ENCODE measurements at places on chromosomes 5 and 9. TPM values are rescaled to one million over a fixed set of nuclear protein-coding genes. Genes with fewer than 3 reads are reported as not detected.
A peak's percentile ranks its signal among the peaks of the same experiment; 100 is the strongest.

DNA sequence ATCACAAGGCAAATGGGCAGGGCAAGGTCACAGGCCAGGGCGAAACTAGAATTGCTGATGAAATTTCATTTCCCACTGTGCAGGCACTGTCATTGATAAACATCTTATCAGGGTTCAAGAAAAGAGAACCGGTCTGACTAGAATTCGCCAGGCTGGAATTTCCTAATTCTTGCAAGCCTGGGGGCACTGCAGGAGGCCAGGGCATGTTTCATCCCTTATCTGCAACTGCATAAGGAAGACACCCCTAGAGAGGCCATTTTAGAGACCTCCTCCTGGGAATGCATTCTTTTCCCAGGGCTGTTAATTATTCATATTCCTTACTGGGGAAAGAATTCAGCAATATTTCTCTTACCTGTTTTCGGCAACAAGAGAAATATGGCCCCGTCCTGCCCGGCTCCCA lies 266.2 kb upstream of the CYLC2 start:
- no peaks in the 10 kb centered on the region for H3K4me1 ChIP-seq
- H3K4me3 ChIP-seq, result no peak overlapping the region
- no peak for ATAC-seq
- H3K27me3 ChIP-seq, result no peaks in the 10 kb centered on the region
- H3K27ac ChIP-seq, result no peak overlapping the region

- H3K27ac ChIP-seq, result no peak overlapping the region
- H3K4me3 ChIP-seq, result no peak overlapping the region
- ATAC-seq, result no peak
- no peaks in the 10 kb centered on the region for H3K36me3 ChIP-seq
- H3K27me3 ChIP-seq, result no peaks in the 10 kb centered on the region
- no peaks in the 10 kb centered on the region for H3K4me1 ChIP-seq
Observed at GRCh38 chr9:106450549-106450948, 412.4 kb upstream of the ZNF462 start.

DNA sequence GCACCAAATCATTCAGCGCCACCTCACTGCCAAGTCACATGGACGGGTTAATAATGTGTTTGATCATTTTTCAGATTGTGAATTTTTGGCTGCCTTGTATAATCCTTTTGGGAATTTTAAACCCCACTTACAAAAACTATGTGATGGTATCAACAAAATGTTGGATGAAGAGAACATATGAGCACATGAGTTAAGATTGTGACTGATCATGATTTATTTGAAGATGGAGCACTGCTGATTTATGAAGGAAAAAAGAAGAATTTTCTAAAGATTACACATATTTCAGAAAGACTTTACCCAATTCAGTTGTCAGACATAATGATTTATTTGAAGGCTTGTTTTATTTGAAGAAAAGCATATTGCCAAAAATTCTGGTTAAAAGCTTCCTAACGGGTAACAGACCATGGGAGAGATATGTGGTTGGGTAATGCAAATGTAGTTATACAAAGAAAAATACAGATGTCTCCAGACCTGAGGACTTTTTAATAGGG lies 37.4 kb downstream of the TNFAIP8 start:
- no peak overlapping the region for H3K27ac ChIP-seq
- H3K36me3 ChIP-seq, result no peaks in the 10 kb centered on the region
- H3K27me3 ChIP-seq, result no peaks in the 10 kb centered on the region
- no peak overlapping the region for H3K4me3 ChIP-seq

DNA sequence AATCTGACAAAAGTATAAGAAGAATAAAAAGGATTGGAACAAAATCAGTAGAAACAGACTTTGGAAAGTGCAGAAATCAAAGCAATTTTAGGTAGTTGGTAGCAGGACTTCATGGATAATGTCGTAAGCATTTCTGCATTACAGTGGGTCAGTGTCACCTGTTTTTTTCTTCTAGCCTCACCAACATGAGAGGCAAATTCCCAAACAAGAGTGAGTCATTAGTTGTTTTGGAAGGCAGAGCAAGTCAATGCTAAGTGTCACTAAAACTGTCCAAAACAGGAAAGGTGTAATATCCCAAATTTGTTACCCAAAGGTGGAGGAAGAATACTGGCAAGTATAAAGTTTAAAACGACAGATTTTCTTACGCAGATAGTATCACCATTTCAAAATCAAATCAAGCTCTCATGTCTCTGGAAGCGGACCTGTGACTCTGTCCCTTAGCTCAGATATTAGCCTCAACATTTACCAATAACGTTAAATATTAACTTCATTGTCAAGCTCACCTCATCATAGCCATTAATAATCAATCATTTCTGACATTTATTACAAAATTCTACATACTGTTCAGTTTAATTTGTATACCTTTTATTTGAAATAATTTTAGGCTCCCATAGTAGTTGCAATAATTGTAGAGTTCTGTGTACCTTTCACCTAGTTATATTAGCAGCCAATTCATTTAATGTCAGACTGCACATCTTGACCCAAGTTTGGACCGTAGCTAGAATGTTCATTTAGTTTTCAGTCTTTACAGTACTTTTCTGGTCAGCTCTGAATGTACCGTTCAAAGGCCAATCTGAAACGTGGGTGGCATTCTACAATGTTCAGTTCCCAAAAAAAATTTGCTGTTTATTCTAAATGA lies 901.2 kb upstream of the COX7C start:
- H3K36me3 ChIP-seq, result no peaks in the 10 kb centered on the region

GRCh38 chr5:84673785-84674184 lies 289.1 kb upstream of the EDIL3 start:
- H3K27me3 ChIP-seq, result no peaks in the 10 kb centered on the region
- H3K36me3 ChIP-seq, result no peaks in the 10 kb centered on the region
- no peaks in the 10 kb centered on the region for H3K4me1 ChIP-seq
- ATAC-seq, result no peak

DNA sequence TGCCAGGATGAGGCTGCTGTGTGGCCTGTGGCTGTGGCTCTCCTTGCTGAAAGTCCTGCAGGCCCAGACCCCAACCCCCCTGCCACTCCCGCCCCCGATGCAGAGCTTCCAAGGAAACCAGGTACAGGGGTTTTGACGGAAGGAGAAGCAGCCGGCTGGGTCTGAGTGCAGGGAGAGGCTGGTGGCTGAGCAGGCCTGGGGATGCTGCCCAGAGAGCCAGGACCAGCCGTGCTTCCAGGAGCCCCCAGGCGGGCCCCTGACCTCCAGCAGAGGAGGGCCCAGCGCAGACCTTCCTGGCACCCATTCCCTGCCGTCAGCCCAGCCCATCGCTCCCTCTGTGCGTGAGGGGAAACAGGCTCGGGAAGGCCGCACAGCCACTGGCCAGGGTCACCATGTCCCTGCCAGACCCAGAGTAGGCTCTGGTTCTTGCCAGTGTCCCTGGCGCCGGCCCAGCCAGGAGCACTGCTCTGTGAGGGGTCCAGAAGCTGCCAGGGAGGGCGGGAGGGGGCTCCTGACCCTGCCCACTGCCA lies 313 bp downstream of the LCN12 start:
- H3K36me3 ChIP-seq, result no peaks in the 10 kb centered on the region
- no peak for ATAC-seq
- no peaks in the 10 kb centered on the region for H3K4me1 ChIP-seq
- H3K27me3 ChIP-seq, result no peaks in the 10 kb centered on the region
- no peak overlapping the region for H3K27ac ChIP-seq

KLHL9 gene
- 24.5 TPM for total RNA-seq

SLC4A9 gene
- total RNA-seq, result not detected

BHMT gene
- total RNA-seq, result 1.9 TPM

HTR4 gene
- total RNA-seq, result not detected

ABLIM3 gene
- 20.4 TPM for total RNA-seq

DNA sequence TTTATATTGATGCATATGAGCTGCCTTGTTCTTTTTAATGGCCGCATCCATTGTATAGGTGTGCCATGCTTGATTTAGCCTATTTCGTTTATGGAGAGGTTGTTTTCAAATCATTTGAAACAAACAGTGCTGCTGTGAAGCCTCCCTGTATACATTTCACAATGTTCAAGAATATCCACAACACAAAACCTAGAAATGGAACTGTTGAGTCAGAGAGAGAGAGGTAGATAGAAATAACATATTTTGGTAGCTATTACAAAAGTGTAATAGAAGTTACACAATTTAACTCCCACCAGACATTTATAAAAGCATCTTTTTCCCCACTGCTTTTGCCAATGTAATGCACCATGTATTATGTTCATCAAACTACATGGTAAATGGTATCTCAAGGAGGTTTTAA lies 82.0 kb downstream of the FRMD3 start:
- H3K4me1 ChIP-seq, result no peaks in the 10 kb centered on the region
- H3K4me3 ChIP-seq, result no peak overlapping the region
- ATAC-seq, result no peak
- no peaks in the 10 kb centered on the region for H3K36me3 ChIP-seq
- H3K27me3 ChIP-seq, result no peaks in the 10 kb centered on the region
- no peak overlapping the region for H3K27ac ChIP-seq

- H3K27me3 ChIP-seq, result no peaks in the 10 kb centered on the region
- H3K4me3 ChIP-seq, result peak overlapping the region; percentile 57
- H3K27ac ChIP-seq, result peak overlapping the region; percentile 80
- peaks cover 60% of the 10 kb centered on the region for H3K36me3 ChIP-seq
Observed at GRCh38 chr5:140565024-140565779, 574 bp downstream of the SLC35A4 start.

DNA sequence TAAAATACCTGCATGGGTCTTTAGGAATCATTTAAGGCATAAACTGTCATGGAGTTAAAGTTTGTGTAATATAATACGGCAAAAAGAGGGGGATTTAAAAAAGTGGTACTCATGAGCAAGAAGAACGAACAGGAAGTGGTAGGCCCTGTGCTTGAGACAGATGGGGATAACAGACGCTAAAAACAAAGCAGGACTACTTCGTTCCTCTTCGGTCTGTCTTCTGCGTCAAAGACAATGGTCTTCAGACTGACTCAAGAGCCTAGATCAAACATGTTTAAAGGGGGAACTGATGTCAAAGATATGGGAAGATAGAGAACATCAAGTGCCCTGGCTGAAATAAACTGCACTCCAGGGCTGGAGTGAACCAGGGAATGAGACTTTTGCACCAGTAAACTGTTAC lies 59.8 kb upstream of the RFX3 start:
- no peaks in the 10 kb centered on the region for H3K36me3 ChIP-seq
- ATAC-seq, result no peak
- no peaks in the 10 kb centered on the region for H3K27me3 ChIP-seq

ZNF608 gene
- total RNA-seq, result 24.4 TPM

NR2F1-AS1 gene
- 21.8 TPM for total RNA-seq

GRCh38 chr9:69120380-69121154 lies 53.5 kb upstream of the TJP2 start:
- peak overlapping the region; percentile 22 for H3K27ac ChIP-seq
- no peaks in the 10 kb centered on the region for H3K27me3 ChIP-seq
- peak overlapping the region; percentile 91 for H3K4me3 ChIP-seq
- H3K4me1 ChIP-seq, result no peaks in the 10 kb centered on the region

GRCh38 chr5:169956756-169957155 lies 23.5 kb downstream of the INSYN2B start:
- ATAC-seq, result no peak
- H3K27me3 ChIP-seq, result peaks cover 29% of the 10 kb centered on the region
- no peaks in the 10 kb centered on the region for H3K36me3 ChIP-seq
- no peaks in the 10 kb centered on the region for H3K4me1 ChIP-seq
- no peak overlapping the region for H3K27ac ChIP-seq
- H3K4me3 ChIP-seq, result no peak overlapping the region

GRCh38 chr5:154211641-154212390 lies 21.3 kb downstream of the GALNT10 start:
- no peaks in the 10 kb centered on the region for H3K27me3 ChIP-seq
- no peak for ATAC-seq

GRCh38 chr5:31860726-31861433 lies 221.9 kb downstream of the PDZD2 start:
- no peaks in the 10 kb centered on the region for H3K36me3 ChIP-seq
- no peak overlapping the region for H3K4me3 ChIP-seq
- H3K4me1 ChIP-seq, result peaks cover 6% of the 10 kb centered on the region

NEURL1B gene
- 34.9 TPM for total RNA-seq

EIF4E1B gene
- not detected for total RNA-seq

DNA sequence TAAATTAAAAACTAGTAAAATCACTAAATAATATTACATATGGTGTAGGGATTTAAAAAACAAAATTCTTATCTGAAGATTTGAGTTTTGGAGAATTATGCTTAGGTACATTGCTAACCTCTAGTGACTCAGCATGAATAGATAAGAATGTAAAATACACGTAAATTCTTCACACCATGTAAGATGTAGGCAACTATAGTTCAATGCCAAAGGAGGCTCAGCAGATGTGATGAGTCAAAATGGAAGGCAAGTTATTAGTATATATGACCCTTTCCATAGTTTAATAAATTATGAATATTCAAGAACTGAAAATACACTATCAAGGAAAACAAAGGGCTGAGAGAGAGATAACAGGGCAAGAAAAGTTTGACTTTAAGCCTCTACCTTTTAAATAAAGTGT lies 79.0 kb downstream of the MRPS30 start:
- H3K4me1 ChIP-seq, result no peaks in the 10 kb centered on the region
- no peaks in the 10 kb centered on the region for H3K36me3 ChIP-seq
- no peak overlapping the region for H3K4me3 ChIP-seq
- ATAC-seq, result no peak

SERF1A gene
- total RNA-seq, result 7.6 TPM

DNA sequence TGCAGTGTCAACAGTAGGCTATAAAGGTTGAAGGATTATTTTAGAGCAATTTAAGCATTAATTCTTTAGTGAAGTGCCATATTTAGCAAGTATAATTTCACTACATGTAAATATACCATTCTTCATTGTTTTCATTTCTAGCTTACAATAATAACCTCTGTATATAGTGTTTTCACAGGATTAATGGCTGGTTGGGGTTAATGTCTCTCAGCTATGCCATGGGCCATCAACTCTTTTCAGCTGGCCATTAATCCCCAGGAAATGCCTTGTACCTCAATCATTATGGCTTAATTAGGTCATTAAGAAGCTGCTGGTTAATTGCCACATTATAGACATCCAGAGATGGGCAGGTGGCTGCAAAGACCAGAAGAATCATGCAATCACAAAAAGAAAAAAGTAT lies 715.1 kb downstream of the MAT2B start:
- no peak overlapping the region for H3K27ac ChIP-seq
- H3K4me3 ChIP-seq, result no peak overlapping the region
- no peaks in the 10 kb centered on the region for H3K27me3 ChIP-seq
- no peaks in the 10 kb centered on the region for H3K36me3 ChIP-seq

SPATA31A3 gene
- not detected for total RNA-seq

- H3K27ac ChIP-seq, result no peak overlapping the region
- no peaks in the 10 kb centered on the region for H3K4me1 ChIP-seq
- ATAC-seq, result no peak
Observed at GRCh38 chr5:79809743-79810142, 120.1 kb downstream of the CMYA5 start.

PPP3R2 gene
- total RNA-seq, result not detected

EGR1 gene
- 13.4 TPM for total RNA-seq

- no peaks in the 10 kb centered on the region for H3K27me3 ChIP-seq
- no peak for ATAC-seq
- no peaks in the 10 kb centered on the region for H3K4me1 ChIP-seq
Observed at GRCh38 chr9:135919318-135919890, 12.1 kb upstream of the CAMSAP1 start.

TMEFF1 gene
- total RNA-seq, result 0.10 TPM

- H3K27me3 ChIP-seq, result no peaks in the 10 kb centered on the region
- ATAC-seq, result no peak
- H3K27ac ChIP-seq, result no peak overlapping the region
- H3K36me3 ChIP-seq, result no peaks in the 10 kb centered on the region
Observed at GRCh38 chr5:168851902-168852321, 272.7 kb upstream of the PANK3 start.

SLC36A2 gene
- not detected for total RNA-seq

- H3K27me3 ChIP-seq, result no peaks in the 10 kb centered on the region
- no peaks in the 10 kb centered on the region for H3K4me1 ChIP-seq
- H3K4me3 ChIP-seq, result no peak overlapping the region
- no peaks in the 10 kb centered on the region for H3K36me3 ChIP-seq
- ATAC-seq, result peak; percentile 78
Observed at GRCh38 chr9:115135821-115136778, 18.1 kb upstream of the TNC start.
